Stimulated activated CD4-positive, alpha-beta T cell treated with anti-CD3 and anti-CD28 coated beads, Interleukin-4, amount 100 ng/mL, for 1 hour (primary cell): ENCODE measurements at places on chromosomes 3 and 15.

DNA sequence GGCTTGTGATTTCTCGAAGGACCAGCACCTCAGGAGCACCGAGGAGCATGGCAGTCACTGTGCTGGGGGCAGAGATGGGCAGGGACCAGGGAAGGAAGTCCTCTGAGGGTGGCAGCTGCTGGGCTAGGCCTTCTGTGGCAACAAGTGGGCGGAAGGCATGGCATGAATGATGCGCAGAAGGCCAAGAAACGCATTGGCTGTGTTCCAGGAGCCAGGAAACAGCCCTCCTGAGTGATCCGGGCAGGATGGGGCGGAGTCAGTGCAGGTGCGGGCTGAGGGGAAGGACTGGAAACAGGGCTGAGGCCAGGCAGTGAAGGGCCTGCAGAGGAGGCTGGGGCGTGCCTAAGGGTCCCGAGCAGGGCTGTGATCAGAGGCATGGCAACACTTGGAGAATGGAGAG is 23.6 kb downstream of the MRPS11 start:
- DNase-seq, result no peak

- no peak for DNase-seq
Observed at GRCh38 chr3:135966962-135967274, 1.4 kb downstream of the PPP2R3A start.

- no peak for DNase-seq
Observed at GRCh38 chr15:80523746-80524145, 119.6 kb downstream of the ARNT2 start.

DNA sequence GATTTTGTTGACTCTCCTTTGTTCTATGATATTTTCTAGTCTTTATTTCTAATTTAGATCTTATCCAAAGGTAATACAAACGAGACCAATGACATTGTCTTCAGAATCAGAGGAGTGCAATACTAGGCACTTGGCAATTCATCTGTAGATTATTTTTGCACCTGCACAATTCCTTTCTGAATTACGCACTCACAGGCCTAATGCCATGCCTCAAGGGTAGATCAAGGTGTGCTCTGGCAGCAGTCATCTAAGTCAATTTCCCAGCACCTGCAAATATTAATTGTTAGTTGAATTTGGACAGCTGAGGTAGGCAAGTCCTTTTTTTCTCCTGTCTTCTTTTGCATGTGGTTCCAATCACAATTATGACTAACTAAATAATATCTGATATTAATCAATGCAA is 653.2 kb downstream of the ROBO2 start:
- no peak for DNase-seq

GRCh38 chr3:147497286-147497685 is 88.1 kb downstream of the ZIC1 start:
- DNase-seq, result no peak

GRCh38 chr3:158713094-158713499 is 19.2 kb downstream of the RARRES1 start:
- no peak for DNase-seq

DNA sequence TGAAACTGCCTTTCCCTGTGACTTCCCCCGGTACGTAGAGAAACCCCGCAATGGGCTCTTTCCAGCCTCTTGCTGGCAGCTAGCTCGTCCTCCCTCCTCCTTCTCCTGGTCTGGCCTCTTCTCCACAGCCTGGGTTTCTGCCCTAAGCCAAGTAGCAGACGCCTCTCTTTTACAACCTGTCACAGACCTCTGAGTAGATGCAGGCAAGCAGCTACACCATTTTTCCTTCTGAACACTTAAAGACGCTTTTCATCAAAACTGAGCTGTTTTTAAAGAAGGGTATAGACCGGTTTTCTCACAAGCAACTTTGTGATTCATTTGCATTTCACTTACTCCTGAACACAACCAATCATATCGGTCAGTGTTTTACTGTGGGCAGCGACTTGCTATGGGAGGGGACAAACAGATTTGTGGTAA is 32.0 kb downstream of the ADAMTSL3 start:
- no peak for DNase-seq

- DNase-seq, result no peak
Observed at GRCh38 chr3:59531066-59531745, 481.4 kb upstream of the CFAP20DC start.

DNA sequence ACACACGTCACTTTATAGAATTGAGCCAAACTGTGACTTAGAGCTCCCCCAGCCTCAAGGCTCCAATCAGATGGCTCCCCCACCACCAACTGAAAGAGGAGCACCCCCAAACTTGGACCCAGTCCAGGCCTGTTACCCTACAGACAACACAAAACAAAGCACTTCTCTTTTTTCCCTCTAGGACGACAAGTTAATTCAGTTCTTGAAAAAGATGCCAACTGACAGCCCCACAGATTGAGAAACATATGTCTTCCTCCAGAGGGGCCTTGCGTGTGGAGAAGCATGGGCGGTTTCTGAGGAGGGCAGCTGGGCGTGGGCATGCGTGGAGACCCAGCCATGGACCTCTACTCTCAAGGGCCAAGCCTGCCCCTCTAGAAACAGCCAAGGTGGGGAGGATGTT is 229.5 kb downstream of the SHQ1 start:
- no peak for DNase-seq

DNA sequence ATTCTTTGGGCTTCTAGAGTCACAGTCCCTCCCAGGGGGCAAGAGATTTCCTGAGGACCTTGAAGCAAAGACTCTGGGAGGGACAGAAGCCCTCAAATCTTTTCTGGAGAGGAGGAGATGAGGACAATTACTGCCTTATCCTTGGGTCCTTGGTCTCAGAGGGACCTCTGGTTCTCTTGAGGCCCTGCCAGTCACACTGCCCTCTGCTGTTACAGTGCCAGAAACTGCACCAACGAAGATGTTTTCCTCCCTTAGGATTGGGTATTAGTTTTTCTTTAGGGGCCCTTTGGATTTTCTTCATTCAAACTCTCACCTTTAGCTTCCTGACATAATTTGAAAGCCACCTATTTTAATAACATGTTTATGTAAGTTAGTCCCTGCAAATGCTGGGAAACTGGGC is 58.2 kb upstream of the SCN5A start:
- DNase-seq, result no peak

GRCh38 chr15:93185796-93186195 is 96.8 kb upstream of the RGMA start:
- no peak for DNase-seq

GRCh38 chr3:23808525-23808924 is 2.8 kb downstream of the UBE2E1 start:
- no peak for DNase-seq

DNA sequence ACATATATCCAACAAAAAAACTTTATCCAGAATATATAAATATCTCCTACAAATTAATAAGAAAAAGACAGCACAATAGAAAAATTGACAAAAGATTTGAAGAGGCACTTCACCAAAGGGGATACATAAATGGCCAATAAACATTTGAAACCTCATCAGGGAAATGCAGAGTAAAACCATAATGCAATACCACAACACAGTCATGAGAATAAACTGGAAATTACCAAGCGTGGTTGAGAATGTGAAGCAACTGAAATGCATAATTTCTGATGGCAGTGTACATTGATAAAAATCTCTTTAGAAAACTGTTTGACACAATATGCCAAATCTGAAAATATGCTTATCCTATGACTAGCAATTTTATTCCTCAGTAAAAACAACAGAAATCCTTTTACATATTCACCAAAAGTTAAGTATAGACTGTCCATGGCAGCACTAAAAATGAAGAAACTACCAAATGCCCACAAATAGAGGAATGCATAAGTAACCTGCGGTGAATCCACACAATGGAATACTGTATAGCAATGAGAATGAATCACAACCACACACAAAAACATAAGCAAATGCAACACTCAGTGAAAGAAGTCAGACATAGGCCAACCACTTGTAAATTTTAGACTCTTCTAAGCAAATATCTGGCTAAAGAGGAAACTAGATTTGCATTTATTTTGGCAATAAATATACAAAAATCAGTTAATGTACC is 7.9 kb downstream of the LYZL4 start:
- no peak for DNase-seq

GRCh38 chr3:141853629-141854168 is 22.7 kb upstream of the ATP1B3 start:
- DNase-seq, result no peak

GRCh38 chr3:10574101-10574620 is 68.8 kb upstream of the ATP2B2 start:
- no peak for DNase-seq

- DNase-seq, result no peak
Observed at GRCh38 chr3:190121383-190121782, 686 bp upstream of the P3H2 start.

- DNase-seq, result no peak
Observed at GRCh38 chr3:73572368-73572767, 52.4 kb downstream of the PDZRN3 start.

- peak; percentile 31 for DNase-seq
Observed at GRCh38 chr15:65833501-65834205, 35.6 kb upstream of the RAB11A start.

DNA sequence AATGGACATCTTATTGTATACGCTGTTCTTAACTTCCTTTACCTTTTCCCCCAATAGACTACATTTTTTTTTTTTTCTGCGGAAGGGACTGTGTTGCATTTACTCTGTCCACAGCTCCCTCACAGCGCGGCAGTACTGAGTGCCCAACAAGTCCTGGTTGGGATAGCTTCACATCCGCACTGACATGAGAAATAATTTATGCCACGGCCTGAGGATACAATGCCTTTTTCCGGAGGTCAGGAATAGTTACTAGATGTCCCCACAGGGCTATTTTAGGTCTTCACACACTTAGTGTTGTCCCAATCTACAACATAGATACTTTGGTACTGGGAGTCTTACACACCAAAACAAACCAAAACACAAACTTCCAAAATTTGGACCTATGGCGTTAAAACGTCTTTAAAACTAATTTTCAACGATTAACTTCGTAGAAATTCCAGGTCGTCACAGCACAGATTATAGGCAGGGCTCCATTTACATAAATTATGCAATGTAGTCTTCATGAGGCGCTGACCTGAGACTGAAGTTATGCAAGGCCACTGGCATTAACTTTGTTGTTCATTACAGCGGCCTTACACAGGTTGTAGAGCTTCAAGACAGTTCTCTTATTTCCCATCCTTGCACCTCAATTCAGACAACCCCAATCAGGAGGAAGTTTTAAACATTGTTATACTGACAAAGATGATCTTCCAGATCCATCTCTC is 989 bp upstream of the PPIB start:
- DNase-seq, result no peak

DNA sequence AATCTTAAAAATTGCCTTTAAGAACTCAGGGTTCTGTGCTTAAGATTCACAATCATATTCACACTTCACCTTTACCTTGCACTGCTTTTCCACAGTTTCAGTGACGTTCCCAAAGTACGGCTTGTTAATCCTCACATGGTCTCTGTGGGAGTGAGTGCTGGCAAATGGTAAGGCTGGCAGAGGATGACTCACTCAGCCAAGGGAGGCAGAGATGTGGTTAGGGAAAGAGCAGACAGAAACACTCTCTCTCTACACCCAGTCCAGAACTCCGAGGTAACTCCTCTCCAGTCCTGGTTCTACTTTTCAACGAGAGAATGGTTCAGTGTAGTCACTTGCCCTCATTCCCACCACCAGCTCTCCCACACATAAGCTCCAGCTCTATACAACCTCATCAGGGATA is 33.1 kb downstream of the RASGRP1 start:
- no peak for DNase-seq

- DNase-seq, result no peak
Observed at GRCh38 chr3:22089284-22089683, 338.3 kb upstream of the ZNF385D start.

DNA sequence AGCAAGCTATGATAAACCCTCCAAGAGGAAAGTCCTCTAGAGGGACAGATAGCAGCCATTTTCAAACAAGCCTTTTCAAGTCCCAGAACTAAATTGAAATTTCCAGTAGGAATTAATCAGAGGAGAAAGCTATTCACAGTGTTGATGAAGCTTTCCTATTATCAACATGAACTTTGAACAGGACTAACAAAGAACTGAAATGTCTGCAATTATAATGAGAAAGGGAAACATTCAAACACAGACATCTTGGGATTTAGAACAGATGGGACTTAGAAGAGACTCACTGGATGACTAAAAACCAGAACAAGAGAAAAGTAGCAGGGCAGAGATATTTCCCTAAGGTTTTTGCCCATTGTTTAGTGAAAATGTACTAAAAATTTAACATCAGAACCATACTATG is 622.1 kb upstream of the UBE2E2 start:
- DNase-seq, result no peak

GRCh38 chr3:161265916-161266571 is 44.9 kb downstream of the NMD3 start:
- DNase-seq, result no peak

- DNase-seq, result no peak
Observed at GRCh38 chr3:20406611-20407011, 220.6 kb upstream of the SGO1 start.

- no peak for DNase-seq
Observed at GRCh38 chr15:85337425-85338074, 42.9 kb upstream of the AKAP13 start.

- DNase-seq, result no peak
Observed at GRCh38 chr3:152524198-152525140, 255.7 kb downstream of the MBNL1 start.

GRCh38 chr15:68979816-68980215 is 34.7 kb upstream of the NOX5 start:
- no peak for DNase-seq

GRCh38 chr15:93121107-93121506 is 32.1 kb upstream of the RGMA start:
- no peak for DNase-seq

- DNase-seq, result no peak
Observed at GRCh38 chr3:122353893-122354401, 28.9 kb downstream of the CSTA start.

DNA sequence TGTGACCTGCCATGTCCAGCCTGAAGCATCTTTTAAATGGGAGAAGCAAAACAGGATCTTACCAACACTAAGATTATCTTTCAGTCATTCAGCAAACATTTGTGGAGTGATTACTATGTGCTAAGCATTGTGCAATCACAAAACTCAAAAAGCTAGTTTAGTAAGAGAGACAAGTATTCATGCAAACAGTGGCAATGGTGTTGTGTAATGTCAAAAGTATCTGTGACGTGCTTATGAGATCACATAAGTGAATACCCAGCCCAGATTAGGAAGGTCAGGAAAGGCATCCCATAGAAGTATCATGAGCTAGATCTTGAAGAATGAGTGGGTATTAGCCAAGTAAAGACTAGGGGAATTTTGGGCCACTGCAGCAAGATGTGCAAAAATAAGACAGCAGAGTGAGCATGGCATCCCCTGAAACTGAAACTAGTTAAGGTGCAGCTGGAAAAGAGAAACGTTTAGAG is 32.1 kb downstream of the SEC62 start:
- no peak for DNase-seq

DNA sequence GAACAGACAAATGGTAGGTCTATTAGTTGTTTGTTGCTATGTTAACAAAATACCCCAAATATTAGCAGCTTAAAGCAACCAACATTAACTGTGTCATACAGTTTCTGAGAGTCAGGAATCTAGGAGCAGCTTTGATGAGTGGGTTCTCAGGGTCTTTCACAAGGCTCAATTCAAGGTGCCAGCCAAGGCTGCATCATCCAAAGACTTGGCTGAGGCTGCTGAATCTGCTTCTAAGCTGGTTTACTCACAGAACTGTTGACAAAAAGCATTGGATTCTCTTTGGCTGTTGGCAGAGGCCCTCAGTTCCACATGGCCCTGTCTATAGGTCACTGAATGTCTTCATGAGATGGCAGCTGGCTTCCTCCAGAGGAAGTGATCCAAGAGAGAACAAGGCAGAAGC is 40.3 kb upstream of the TSC22D2 start:
- no peak for DNase-seq

GRCh38 chr15:70794596-70795310 is 31.4 kb upstream of the UACA start:
- no peak for DNase-seq

- DNase-seq, result no peak
Observed at GRCh38 chr3:40201770-40202169, 107.7 kb upstream of the EIF1B start.
